ENCODE measurements at places on chromosomes 12 and 14.

- DNase-seq = no peak
Measured at GRCh38 chr12:58310368-58310767, 369.0 kb downstream of the ATP23 start.

- no peak for DNase-seq
Measured at GRCh38 chr12:131021154-131021541, 67.4 kb downstream of the ADGRD1 start.

DNA sequence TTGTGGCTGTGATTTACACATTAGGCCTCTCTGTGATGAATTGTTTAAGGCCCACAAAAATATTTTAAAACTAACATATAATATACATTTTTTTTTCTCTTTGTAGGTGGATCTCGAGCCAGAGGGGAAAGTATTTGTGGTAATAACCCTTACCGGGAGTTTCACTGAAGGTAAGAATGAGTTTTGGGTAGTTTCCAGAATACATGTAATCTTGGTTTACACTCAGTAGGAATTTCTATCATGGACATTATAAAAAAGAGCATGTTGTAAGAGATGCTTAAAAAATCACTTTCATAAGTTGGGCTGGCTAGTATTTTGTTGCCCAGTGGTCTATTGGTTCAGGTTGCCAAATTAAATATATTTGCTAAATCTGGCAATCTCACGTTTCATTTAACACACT is 69.7 kb downstream of the PRKCH start:
- DNase-seq = no peak

DNA sequence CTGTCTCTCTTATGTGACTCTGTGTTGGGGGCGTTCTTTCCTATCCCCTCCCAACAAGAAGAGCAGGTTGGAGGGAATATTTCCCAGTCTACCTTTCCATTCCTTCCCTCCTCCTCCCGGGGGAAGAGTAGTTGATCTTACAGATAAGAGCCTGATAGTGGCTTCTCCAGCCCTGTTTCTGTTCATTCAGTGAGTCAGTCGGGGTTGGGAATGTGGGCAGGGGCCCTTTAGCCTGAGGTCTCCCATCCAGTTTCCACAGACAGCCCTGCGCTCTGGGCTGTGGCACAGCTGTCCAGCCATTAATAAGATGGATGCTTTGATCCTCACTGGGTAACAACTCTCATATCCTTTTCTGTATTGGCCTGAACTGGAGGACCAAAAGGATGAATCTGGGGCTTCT is 18.1 kb upstream of the PPP1R1A start:
- DNase-seq = no peak

DNA sequence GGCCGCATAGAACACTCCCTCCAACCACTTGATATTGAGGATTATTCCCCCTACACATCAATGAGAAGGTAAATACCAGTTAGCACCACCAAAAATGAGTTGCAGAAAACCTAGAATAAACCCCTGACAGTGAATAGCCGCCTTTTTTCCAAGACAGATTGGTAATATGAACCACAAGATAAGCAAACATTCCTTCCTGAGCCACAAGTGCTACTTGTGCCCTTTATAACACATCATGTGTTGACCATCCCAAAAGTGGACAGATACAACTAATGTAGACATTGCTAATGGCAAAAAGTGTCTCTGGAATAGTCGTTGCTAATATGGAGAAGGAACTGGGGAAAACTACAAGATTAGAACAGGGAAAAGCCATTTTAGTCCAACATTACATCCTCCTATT is 17.2 kb downstream of the NOXRED1 start:
- DNase-seq = no peak

GRCh38 chr14:70084226-70084625 is 104.5 kb downstream of the SLC8A3 start:
- no peak for DNase-seq

DNA sequence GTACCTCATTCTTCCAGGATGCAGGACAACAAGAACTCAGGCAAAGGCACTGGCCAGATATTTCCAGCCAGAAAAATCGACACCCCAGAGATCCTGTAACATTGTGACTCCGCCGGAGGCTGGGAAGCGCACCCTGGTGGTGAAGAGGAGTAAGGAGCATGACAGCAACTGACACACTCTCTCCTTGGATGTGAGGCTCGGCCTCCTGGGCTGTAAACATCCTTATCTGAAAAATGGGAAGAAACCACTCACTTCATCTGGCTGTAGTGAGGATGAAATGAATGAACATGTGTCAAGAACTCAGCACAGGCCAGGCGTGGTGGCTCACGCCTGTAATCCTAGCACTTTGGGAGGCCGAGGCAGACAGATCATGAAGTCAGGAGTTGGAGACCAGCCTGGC is 27.5 kb downstream of the TCHP start:
- peak; percentile 31 for DNase-seq

DNA sequence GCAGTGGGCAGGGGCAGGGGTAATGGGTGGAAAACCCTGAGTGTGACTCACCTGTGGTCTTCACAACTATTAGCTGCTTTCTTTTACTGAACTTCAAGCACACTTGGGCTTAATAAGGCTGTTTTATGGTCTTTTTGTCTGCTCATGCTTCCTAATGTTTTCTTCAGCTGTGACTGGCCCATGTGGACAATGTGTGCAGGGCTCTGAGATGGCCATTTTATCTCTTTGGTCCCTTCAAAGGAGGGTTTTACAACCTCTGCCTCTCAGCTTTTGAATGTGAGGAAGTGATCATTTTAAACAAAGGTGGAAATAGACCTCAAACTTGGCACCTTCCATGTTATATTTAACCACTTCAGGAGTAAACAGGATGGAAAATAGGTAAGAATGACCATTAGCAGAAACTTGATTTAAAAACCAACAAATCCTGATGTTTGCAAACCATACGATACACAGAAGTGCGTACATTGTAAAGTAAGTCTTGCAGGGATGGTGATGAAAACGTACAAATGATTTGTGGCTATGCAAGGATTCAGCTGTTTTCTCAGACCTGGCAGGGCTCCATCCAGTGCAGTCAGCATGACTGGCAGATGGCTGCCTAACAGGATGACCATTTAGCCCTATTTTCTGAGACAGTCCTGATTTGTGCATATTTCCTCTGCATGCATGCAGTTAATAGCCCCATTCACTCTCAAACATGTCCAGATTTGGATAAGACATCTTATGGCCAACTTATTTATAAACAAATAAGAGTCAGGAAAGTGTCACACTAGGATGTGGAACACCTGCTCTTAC is 103.2 kb downstream of the SLC38A4 start:
- no peak for DNase-seq

- no peak for DNase-seq
Measured at GRCh38 chr14:65558363-65558762, 145.8 kb downstream of the FUT8 start.
